ENCODE measurements at places on chromosomes 11 and 22.
A peak's percentile ranks its signal among the peaks of the same experiment; 100 is the strongest.

DNA sequence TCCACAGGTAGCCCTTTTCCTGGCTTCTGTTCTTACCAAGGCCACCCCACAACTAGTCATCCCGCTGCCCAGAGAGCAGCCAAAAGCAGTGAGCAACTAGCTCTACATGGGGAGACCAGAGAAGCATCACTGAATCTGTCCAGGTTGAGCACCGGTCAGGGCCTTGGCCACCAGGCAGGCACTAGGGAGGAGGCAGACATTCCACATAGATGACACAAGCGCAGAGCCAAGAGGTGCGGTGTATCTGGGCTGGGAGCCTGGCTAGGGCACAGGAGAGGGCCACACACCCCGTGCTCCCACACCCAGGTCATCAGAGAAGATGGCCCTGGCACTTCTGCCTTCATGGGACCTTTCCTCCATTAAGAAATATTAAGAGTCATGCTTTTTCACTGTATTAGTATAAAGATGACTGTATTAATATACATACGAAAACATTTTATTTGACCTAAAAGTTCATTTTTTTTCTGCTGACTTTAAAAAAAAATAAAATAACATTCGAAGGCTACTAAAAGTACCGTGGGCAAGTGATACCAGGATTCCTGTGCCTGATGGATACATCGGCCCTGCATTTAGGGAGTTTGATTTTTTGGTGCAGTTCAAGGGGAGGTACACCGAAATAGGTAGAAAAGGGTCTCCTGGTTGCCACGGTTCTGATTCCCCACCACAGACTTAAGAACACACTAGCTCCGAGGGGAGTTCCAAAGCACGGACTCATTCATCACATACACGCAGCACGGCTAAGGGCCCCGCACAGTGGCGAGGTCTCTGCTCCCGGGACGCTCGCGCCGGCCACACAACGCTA is 1.2 kb downstream of the DGCR2 start:
- no peak for DNase-seq

GRCh38 chr11:102345904-102346303 is 1.1 kb upstream of the BIRC2 start:
- DNase-seq, result no peak

DNA sequence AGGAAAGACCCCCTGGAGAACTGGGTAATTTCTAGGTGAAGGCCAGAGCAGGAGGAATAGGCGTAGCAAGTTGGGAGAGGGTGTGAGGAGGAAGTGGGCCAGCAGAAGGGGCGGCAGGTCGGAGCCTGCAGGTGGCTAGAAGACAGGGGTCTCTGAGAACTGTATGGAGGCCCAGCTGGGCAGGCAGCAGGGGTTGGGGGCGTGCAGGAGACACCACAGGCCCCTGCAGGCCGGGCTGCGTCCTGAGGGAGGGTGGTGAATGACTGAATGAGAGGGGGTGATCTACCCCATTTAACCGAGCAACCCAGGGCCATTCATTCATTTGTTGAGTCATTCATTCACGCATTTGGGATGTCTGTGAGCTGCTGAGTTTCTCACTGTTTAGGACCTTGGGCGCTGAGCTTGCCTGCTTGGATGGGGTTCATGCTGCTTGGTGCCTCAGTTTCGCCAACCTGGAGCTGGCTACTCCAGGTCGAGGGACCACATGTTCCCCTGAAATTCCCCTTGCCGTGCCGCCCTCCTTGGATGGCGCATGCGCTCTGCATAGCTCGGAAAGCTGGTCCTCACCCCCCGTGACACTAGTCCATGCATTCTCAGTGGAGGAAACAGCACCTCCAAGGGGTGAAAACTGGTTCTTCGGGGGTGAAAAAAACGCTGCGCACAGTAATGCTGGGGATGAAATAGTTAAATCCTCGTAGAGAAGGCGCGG is 15.6 kb downstream of the MPPED1 start:
- no peak for DNase-seq

DNA sequence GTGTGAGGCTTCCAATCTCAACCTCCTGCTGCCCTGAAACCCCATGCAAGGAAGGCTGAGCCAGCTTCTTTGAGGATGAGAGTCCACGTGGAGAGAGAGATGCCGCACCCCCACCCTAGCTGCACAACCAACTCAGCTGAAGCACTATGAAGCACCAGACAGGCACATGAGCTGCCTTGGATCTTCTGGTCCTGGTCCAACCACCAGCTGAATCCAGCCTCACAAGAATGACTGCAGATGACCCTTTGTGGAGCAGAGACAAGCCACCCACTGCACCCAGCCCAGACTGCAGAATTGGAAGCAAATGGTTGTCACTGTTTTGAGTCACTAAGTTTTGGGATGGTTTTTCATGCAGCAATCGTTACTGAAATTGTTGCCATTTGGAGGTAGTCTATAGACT is 149.6 kb upstream of the SYT13 start:
- no peak for DNase-seq

GRCh38 chr11:70587075-70587389 is 188.7 kb downstream of the CTTN start:
- no peak for DNase-seq

- no peak for DNase-seq
Measured at GRCh38 chr11:110081462-110082376, 11.5 kb upstream of the ZC3H12C start.

DNA sequence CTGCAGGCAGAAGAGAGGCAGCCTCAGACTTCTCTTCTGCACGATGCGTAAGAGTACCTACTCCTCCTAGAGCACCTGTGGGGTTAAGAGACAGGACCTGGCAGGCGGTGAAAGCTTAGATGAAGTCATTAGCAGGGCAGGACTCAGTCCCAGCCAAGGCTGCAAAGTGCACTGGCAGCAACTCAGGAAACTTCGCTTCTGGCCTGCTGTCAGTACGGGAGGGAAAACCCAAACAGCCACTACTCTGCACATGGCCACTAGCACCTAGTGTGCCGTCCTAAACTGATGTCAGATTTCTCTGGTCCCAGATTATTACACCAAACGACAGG is 8.8 kb upstream of the KLHL35 start:
- DNase-seq, result no peak

DNA sequence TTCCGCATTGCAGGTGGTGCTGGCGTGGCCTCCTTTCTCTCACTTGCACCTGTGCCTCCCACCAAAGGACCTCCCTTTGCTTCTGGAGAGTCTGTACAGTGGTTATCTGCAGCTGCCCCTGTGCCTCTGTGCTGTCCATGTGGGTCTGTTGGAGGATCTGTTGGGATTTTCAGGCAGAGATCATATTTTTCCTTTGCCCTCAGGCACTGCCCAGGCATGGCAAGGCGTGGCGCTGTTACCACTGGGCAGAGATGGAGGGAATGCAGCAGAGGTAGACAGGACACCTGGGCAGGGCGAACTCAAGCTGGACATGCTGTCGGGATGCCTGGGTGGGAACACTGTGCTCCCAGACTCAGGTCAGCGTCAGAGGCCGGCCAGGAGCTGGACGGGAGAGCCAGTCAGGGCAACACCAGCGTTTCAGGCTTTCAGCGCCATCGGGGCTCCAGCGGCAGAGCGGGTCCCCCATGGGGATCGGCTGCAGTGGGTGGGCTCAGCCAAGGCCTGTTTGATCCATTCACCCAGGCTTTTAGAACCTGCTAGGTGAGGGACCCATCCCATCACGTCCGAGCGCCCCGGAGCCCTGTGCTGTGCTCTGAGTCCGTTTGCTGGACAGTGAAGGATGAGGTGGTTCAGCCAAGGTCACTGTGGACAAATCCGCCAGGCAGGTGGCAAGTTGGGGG is 718.9 kb downstream of the BRD1 start:
- no peak for DNase-seq

DNA sequence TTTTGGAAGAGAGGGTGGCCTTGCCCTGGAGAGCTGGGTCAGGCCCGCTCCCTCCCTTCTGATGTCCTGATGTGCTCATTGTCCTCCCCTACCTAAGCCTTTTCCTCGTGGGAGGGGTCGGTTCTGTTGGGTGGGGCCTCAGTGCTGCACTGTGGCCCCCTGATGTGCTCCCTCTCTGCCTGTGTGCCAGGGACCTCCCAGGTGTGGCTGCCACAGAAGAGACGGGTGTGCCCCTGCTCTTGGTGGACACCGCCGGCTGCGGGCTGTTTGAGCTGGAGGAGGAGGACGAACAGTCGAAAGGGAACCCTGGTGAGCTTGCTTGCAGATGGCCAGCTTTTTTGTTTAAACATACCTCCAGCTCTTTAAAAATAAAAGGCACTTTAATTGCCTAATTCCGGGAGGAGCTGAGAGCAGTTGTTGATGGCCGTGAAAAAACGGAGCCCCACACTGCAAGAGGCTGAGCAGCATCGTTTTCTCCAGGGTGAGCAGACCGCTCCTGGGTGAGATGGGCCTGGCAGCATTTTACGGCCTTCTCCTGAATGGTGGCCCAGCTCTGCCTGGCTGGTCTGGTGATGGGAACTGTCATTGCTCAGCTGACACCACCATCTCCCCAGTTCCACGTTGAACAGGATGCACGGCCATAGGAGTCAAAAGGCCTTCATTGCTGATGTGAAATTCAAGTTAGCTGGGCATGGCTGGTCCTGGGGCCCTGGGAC is 30.1 kb downstream of the IGHMBP2 start:
- DNase-seq, result no peak

GRCh38 chr22:44159221-44159620 is 21.5 kb upstream of the PARVG start:
- DNase-seq, result no peak

DNA sequence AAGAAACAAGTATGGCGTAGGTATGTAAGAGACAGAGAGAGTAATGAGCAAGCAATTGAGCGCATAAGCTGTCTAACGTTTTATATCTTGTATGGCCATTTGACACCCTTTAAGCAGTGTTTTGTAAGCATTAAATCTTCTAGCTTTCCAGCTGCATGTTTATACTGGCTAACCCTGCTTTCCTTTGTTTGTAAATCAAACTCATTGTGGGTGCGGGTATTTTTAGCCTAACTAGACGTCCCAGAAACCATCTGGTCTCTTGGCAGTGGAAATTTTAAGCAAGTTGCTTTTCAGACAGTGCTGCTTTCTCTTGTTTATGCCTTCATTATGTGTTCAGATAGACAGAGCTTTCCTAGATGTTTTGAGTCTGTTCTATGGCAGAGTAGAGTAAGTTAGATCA is 73.5 kb downstream of the RNF169 start:
- no peak for DNase-seq

- peak; percentile 16 for DNase-seq
Measured at GRCh38 chr11:19769820-19770219, 57.2 kb downstream of the NAV2 start.

DNA sequence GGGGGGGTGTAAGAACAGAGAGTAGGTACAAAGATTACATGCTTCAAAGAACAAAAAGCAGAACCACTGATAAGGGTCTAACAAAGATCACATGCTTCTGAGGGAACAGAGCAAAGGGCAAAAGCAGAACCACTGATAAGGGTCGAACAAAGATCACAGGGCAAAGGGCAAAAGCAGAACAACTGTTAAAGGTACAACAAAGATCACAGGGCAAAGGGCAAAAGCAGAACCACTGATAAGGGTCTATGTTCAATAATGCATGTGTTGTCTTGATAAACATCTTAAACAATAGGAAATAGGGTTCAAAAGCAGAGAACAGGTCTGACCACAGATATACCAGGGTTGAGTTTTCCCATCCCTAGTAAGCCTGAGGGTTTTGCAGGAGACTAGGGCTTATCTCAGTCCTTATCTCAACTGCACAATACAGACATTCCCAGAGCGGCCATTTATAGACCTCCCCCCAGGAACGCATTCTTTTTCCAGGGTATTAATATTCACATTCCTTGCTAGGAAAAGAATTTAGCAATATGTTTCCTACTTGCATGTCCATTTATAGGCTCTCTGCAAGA is 81.9 kb upstream of the PGR start:
- no peak for DNase-seq

DNA sequence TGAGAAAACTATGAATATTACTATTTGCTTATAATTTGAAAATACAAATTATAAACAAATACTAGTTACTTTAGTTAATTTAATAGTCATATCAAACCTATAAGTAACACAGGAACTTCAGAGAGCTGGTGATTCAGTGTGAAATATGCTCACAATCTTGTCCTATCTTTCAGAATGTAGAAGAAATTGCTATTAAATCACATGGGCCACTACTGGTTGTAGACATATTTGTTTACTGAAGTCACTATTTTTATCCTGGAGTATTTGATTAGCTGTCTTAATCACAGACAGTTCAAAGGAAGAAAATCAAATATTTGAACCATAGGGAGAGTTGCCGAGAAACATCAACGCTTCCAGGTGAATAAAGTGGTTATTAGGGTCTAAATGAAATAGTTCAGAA is 187.6 kb upstream of the ANO3 start:
- no peak for DNase-seq

DNA sequence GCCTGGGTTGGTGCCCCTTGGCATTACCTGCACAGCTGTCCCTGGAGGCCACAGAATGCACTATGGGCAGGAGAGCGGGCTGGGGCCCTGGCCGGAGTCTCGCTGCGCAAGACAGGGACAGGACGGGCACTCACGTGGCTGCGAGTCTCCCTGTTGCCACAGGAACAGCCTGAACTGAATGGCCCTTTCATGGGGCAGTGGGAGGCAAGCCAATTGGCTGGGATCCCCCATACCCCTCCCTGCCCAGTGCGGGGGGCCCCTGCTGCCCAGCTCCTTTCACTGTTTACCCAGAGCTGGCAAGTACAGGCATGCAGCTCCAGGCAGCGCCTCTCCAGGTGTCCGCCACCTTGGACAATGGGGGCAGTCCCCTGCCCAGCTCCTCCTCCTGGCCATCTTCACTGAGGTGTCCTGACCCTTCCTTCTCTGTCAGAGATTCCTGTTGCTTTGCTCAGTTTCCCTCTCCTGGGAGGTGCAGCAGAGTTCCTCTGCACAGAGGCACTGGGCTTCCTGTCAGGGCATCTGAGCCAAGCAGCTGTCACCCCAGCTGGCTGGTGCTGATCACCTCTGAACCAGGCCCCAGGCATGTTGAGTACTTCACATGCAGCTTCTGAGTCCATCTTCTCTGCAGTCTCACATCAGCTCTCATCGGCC is 5.2 kb downstream of the USP2 start:
- DNase-seq, result peak; percentile 86

DNA sequence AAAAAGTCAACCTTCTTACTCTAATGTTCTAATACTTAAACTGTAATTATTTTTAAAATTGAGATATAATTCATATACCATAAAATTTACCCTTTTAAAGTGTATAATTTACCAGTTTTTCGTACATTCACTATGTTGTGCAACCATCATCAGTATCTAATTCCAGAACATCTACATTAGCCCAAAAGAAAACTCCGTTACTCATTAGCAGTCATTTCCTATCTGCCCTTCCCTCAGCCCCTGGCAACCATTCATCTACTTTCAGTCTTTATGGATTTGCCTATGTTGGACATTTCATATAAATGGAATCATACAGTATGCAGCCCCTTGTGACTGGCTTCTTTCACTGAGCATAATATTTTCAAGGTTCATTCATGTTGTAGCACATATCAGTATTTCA is 22.2 kb downstream of the SGSM3 start:
- DNase-seq, result no peak
